ENCODE measurements at places on chromosomes 11 and 22.

DNA sequence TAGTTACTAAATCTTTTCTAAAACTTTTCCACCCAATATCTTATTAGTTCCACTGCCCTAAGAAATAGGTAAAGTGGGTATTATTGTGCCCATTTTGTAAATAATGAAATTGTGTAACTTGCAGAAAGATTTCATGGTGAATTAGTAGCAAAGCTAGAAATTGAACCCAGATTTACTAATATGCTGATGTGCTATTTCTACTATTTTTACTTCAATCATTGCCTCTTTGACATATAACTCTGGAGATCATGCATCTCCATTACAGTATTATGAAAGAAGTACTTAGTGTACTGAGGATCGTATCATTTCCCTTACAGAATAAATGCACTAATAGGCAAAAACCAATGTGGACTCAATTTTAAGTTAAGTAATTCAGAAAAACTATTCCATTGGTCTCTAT, 119.0 kb downstream of the CSTPP1 start:
- DNase-seq = no peak

DNA sequence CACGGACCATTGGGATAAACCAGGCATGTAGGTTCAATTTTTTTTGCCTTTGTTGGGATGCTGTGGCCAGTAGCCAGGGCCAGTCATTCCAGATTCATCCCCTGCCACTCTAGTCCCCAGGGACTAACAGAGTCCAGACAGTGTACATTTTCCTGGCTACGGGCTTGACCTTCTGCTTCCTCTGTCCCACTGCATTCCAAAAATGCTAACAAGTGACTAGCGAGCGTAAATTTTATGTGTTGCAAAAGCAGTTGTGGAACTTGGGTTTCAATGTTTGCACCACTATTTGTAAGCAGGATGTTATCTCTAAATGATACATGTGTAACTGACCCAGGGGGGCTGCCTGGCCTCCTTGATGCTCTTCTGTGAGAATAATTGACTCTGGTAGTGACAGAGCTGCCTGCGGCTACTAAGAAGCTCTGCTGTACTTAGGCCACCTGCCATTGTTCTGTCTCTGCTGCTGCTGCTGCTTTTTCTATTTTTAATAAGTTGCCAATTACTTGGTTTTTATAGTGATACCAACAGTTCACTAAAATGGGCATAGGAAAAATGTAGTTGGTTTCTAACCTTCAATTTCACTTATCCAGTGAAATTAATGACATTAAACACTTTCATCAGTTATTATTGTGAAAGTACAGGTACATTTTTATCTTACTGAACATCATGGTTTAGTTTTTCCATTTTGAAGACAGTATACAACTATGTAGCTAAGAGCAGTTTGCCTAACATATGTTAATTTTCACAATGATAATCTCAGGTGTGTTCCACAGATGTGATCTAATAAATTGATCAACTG, 26.8 kb downstream of the TNRC6B start:
- DNase-seq = peak; percentile 38

DNA sequence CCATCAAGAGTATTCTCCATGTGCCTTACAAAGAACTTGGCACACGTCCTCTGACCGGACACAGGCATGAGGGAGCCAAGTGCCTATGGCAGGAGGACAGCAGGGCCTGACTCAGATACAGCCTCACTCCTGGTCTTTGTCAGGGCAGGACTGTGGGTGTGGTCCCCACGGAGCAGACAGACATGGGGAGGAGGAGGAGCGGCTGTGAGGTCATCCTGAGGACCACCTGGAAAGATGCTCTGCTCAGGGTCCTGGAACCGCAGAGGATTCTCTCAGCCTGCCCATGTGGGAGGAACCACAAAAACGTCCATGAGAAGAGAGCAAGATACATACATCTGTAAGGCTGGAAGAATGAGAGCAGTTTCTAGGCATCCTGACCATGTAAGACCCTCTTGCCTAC, 576.3 kb downstream of the BRD1 start:
- DNase-seq = no peak

DNA sequence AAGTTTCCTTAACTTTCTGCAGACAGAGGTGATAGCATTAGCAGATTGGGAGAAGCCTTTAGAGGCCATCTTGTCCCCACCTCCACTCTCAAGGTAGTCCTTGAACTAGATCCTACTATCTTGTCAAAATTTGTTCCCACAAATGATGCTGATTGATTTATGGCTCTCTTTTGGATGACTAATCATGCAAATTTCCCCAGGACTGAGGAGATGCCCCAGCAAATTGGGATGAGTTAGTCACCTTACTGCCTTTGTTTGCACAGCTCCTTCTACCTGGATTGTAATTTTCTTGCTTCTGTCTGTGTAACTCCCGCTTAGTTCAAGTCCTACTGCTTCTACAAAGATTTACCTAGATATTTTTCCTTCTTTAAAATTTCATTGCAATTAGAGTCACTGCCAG, 391.4 kb upstream of the CADM1 start:
- DNase-seq = no peak

DNA sequence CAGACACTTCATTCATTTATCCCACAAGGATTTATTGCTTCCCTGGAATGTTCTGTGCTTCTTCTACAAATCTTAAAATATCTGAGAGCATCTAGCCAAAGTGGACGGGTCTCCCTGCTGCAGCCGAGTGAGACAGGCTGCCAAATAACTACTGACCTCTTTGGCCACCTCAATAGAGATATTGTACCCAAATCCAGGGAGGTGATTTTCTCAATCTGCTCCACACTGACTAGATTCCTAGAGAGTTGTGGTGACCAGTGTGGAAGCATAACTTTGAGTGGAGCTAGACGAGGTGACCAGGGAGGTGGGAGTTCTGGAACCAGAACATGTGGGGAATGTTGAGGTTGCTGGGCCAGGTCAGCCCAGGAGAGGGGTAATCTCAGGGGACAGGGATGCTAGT, 77.5 kb downstream of the THAP12 start:
- no peak for DNase-seq

GRCh38 chr11:118634431-118635236, 27.2 kb downstream of the PHLDB1 start:
- DNase-seq = no peak

- no peak for DNase-seq
Measured at GRCh38 chr11:33376331-33377310, 119.4 kb downstream of the HIPK3 start.

All from COLO829 (cell line).